Stimulated activated CD8-positive, alpha-beta memory T cell treated with anti-CD3 and anti-CD28 coated beads, Interleukin-2, amount 100 ng/mL, for 48 hours (primary cell): ENCODE measurements at places on chromosomes 16 and 17.
A peak's percentile ranks its signal among the peaks of the same experiment; 100 is the strongest.

DNA sequence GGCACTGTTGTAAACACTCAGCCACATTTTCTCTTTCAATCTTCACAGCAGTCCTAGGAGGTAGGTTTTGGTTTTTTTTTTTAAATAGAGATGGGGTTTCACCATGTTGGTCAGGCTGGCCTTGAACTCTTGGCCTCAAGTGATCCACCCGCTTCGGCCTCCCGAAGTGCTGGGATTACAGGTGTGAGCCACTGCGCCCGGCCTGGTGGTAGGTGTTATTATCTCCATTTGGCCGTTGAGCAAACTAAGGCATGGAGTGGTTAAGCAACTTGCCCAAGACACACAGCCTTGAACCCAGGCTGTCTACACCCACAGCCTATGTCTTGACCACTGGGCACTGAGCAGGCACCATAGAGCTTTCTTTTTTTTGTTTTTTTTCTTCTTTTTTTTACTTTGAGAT lies 8.6 kb downstream of the SGCA start:
- DNase-seq = no peak

- DNase-seq = no peak
These were observed 70.5 kb upstream of the NOG start for GRCh38 chr17:56523042-56523441.

DNA sequence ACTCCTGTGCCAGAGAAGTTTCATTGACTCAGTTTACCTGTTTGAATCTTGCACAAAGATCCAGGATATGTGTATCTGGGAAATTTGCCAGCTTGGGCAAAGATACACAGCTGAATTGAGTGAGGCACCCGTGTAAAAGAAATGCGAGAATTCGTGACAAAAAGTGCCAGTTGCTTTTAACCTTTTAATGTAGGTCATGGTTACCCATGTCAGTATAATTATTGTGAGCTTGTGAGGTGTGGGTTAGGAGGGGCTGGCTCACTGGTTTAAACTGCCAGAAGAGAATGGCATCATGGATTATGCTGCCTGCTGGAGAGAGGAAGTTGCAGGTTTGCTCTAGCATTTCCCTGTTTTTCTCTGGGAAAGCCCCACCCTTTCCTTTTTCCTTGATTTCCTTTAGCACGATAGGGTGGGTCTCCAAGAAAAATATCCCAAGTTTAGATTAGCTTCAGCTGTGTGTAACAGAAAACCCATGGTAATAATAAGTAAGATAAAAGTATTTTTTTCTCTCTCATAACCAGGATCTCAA lies 24.8 kb upstream of the NDRG4 start:
- no peak for DNase-seq

DNA sequence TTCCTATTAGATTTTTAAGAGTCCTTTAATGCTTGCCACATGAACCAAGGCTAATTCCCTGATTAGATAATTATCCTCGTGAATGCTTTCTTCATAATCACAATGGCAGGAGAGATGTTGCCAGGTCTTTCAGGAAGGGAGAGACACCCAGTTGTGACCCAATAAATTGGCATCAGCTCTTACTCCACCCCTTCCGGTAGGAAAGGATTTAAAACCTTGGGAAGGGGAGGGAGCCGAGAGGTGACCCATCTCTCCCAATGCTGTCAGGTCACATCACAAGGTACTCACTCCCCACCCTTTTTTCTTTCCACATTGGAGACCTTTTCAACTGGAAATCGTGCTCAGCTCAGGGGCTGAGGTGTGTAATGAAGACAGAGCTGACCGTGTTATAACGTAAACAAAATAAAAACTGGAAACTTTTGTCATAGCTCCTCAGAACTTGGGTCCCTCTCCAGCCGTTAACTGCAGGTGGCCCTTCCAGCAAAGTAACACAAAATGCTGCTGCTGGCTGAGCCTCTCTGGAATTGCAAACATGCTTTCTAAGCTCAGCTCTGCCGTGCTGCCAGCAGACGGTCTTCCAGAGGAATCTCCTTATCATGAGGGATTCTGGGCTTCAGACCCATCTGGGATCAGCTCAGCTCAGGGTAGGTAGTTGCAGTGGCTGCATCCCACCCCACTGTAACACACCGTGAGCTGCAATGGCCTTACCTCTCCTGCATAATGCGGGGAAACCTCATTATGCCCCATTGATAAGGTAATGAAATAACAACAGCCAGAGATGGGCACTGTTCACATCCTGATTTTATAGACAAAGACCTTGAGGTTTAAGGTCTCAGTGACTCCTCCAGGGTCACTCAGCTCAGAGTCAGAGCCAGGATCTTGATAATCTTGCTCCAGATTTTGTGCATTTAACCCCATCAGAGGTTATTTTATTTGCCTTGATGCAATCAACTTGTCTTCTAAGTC lies 15.6 kb downstream of the TMEM100 start:
- DNase-seq = no peak

- DNase-seq = peak; percentile 60
These were observed 76.4 kb downstream of the MRC2 start for GRCh38 chr17:62703776-62704380.

- DNase-seq = no peak
These were observed 16.2 kb upstream of the HNF1B start for GRCh38 chr17:37761059-37761458.
